Hematopoietic multipotent progenitor cell treated with erythropoietin and hydrocortisone succinate and interleukin-3 and kit ligand, for 8 days (in vitro differentiated cells): ENCODE measurements at places on chromosomes 1 and 21.

GRCh38 chr1:239784896-239785295 lies 306.8 kb upstream of the FMN2 start:
- no peak for DNase-seq

DNA sequence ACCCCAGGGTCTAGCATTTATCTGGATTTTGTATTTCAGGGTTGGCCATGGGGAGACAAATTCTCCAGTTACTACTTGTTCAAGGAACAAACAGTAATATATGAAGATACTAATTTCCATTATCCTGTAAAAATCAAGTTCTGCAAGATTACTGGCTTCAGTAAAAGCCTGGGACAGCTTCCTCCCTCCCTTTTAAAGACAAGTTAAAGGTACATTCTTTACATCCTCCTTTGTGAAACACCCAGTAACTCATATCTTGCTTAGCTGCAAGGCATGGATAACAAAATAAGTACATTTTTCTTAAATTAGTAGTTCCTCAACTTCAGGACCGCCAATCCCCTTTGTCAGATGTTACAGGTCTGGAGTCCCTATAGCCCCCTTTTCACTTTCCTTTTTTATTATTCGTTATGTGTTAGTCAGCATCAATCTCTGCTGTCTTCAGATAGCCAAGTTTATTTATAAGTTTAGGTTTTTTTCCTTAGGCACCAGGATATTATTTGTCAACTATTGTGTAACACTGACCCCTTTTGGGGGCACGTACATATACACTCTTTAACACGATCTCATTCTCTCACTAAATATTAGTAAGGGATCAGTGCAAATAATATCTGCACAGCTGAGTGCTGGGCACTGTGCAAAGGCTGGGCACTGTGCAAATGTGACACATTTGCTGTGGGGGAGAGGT lies 9.8 kb downstream of the ERRFI1 start:
- DNase-seq = peak; percentile 40

GRCh38 chr1:106568201-106568974 lies 488.1 kb upstream of the PRMT6 start:
- DNase-seq = no peak

GRCh38 chr21:45297329-45297728 lies 9.6 kb upstream of the POFUT2 start:
- no peak for DNase-seq

DNA sequence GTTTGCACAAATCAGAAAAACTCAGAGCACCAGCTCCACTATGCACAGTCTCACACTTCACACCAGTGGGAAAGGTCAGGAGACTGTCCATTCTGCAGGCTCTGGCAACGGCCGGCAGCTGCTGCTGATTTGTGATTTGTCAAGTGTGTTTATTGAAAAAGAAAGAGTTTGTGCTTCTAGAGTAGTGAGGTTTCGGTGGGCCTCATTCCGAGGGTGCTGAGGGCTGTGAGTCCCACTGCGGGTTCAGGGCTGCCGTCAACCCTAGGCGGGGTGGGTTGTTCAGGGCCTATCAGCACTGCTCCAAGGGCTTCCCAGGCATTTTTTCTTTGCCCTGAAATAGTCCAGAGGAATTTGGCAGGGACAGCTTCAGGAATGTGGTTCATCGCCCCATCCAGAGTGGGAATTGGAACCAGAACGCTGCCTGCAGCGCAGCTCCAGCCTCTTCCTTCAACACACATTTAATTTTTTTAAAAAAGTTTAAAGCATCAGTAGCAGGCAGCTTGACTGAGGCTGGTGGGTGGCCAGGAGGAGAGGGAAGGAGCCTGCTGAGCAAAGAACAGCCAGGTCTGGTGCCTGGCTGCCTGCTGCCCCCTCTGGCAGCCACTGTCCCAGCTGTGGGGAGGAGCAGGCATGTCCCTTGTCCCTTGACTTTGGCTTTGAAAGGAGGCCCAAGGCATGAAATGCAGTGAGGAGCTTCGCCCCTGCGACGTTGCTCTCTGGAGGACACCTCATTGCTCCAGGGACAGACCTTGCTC lies 19.7 kb downstream of the STUM start:
- no peak for DNase-seq

GRCh38 chr1:212650228-212650627 lies 41.7 kb downstream of the ATF3 start:
- no peak for DNase-seq

DNA sequence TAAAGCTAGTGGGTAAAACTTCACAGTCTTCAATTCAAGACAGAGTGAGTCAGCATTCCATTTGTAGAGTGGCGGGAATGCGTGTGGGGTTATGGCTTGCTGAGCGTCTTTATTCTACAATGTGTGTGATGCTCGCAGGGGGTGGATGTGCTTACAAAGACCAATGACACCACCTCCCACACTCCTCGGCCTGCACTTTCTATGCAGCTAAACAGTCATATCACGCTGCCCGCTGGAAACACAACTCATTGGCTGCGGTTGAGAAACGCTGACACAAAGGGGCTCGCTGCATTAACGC lies 298.5 kb downstream of the PCP4 start:
- DNase-seq = no peak

DNA sequence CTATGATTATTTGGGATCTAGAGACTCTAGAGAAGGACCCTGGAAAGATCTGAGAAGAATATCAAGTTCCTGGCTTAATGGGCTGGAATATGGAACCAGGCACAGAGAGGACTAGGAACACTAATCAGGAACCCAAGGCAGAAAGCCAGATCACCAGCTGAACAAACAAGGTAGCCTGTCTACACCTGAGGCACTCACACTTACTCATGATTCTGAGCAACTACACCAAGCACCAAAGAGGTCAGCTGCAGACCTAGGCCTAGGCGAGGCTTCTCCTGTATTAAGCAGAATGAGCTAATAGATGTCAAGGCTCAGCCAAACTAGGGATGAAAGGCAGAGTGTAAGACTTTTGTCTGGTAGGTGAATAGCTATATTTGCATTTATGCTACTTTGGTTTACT lies 368.1 kb downstream of the LTN1 start:
- DNase-seq = no peak

DNA sequence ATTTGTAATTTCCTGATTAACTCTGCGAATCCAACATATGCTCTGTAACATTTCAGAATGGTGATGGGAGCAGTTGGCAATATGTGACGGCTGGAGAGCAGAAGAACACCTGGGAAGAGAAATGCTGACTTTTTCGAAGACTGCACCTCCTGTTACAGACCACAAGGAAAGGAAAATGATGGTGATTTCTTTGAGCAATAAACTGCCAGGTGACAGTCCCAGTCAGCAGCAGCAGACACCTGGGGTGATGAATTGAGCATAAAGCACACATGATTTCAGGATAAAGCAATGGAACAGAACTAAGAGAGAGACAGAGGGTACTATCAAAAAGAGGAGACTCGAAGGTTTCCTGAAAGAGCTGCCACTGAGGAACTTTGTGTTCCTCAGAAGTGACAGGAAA lies 528.6 kb downstream of the NEGR1 start:
- DNase-seq = no peak

- no peak for DNase-seq
Measured at GRCh38 chr1:93779540-93780165, 98.0 kb upstream of the BCAR3 start.

DNA sequence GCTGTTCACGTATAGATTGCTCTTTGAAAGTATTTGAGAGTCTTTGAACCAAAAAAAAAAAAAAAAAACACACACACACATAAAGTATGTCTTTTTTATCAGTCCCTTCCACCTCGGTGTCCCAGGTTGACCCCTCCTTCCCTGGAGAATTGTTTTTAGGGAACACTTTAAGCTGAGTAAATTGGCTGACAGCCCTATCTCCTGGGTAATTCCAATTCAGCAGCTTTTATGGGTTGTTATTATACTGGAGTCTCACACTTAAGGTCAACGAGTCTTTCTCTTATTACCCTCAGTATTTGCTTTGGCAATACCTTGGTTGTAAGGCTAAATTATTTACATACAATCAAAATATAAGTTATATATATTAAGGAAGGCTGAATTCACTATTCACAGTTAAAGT lies 69.4 kb downstream of the SLC30A10 start:
- no peak for DNase-seq

DNA sequence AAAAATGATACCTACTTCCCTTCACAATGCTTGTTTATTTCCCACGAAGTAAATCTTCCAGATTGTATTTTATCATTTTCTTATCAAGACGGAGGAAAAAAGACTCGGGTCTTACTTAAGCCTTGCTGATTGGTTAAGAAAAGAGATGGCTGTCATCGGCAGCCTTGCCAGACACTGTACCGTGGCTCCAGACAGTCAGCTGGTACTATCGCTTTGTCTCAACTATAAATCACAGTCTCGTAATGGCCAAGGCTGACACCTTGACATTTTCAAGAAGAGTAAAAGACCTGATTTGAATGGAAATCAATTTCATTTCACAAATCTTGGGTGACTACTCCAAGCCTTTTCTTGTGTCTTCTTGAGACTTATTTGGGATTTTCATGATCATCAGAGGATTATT lies 868.0 kb downstream of the USP25 start:
- no peak for DNase-seq

DNA sequence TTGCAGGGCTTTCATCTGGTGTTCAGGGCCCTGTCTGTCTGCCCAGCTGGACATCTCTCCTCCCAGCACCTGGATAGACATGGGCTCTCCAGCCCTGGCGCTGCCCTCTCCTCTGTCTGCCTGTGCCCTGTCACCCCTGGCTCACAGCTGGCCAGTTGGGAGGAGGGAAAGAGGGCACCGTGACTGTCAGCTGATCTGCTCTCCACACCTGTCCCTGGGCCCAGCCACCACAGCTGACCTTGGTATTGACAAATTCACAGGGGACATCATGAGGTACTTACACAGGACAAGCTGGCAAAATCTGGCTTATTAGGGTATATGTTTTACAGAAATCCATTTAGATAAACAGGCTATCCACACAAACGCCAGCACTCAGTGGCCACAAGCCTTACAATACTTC lies 8.3 kb downstream of the TNR start:
- no peak for DNase-seq

GRCh38 chr1:15176120-15176519 lies 22.6 kb downstream of the TMEM51 start:
- DNase-seq = no peak

GRCh38 chr1:27138368-27138767 lies 16.6 kb downstream of the SLC9A1 start:
- no peak for DNase-seq

GRCh38 chr1:205670150-205670446 lies 10.2 kb downstream of the SLC45A3 start:
- DNase-seq = no peak
